ENCODE measurements at places on chromosomes 11 and 22.

GRCh38 chr11:32290783-32291182, 144.6 kb downstream of the WT1 start:
- DNase-seq: no peak

DNA sequence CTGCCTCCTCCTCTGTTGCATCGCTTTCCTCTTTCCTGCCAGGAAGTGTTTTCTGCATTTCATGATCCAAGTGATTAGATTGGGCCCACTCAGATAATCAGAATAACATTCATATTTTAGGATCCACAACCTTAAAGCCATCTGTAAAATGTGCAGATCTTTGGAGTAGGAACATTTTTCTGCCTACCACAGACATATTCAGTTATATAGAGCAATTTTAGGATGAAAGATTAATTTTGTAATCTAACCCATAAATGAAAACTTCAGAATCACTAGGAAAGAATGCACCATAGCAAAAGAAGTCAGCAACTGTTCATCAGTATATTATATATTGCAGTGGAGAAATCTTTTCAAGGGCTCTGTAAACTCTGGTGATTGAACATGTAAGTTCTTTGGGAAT, 659.9 kb upstream of the LUZP2 start:
- no peak for DNase-seq

GRCh38 chr11:103484545-103484944, 375.3 kb downstream of the DYNC2H1 start:
- DNase-seq: no peak

DNA sequence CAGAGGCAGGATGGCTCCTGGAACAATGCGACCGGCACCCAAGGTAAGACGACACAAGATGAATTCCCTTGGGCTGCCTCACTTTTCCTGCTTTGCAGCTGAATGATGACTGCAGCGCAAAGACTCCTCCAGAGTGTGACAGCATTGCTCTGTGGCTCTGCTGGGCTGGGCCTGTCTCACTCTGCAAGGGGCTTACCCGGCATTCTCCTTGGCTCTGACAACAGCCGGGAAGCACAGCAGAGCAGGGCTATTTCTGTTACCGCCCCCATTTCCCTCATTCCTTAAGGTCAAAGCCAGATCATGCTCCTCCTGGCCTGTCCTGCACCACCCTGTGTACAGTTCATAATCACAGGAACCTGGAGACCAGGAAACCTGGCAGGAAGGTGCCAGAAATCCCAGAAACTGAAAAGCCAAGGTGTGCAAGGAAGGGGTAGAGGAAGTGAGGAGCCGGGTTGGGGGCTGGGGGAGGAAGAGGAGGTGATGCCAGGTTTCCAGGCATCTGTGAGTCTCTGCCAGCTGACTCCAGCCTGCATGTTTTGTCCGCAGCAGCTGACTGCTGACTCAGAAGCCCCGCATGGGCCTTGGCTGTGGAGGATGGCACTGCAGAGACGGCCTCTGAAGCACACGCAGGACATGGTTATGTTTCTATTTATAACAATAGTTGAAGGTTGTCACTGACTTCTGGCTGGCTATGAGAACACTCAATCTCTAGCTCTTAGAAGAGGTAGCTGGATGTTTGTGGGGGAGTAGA, 113.6 kb downstream of the MICAL3 start:
- DNase-seq: no peak

Data from Jurkat, Clone E6-1 (cell line).